ENCODE measurements at places on chromosomes 1 and 21.

DNA sequence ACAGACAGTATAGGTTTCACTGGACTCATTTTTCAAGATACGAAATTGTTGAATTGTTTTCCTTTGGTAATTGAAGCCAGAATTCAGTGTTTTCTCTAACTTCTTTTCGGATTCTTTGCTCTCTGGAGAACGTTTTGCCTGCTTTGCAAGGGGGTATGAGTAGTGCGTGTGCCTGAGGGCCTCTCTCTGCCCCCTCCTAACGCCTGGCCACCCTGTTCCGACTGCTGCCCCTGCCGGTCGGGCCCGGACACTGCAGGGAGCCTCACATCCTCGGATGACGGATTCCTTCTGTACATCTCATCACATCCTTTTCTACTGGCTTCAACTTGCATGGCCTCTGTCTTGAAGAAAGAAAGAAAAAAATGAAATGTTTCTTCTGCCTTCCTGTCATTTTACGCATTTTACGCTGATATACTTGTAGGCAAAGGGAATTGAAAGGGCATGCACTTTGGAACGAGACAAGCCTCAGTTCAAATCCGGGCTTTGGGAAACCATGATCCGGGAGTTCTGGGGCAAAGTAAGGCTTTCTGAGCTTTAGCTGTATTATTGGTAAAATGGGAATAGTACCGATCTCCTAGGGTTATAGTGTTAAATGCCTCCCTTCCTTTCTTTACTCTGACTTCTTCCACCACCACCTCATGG is 65.1 kb downstream of the DISC1 start:
- DNase-seq: no peak

GRCh38 chr1:195188821-195189220 is 1419.4 kb downstream of the KCNT2 start:
- no peak for DNase-seq

DNA sequence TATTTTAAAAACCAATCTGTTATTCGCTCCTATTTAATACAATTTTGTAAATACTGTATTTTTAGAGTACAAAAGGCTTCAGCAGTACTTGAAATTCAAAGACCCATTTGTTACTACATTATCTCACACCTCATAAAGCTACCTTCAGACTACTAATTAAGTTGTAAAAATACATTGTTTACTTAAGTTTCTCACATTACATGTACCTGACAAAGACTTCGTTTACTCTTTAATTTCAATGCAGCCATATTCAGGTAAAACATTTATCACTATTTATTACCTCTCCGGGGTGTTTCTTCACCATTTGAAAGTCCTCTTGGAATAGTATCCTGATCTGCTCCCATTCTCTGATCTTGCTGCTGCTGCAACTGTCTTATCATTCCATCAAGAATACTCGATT is 55.2 kb downstream of the BRWD1 start:
- DNase-seq: no peak

DNA sequence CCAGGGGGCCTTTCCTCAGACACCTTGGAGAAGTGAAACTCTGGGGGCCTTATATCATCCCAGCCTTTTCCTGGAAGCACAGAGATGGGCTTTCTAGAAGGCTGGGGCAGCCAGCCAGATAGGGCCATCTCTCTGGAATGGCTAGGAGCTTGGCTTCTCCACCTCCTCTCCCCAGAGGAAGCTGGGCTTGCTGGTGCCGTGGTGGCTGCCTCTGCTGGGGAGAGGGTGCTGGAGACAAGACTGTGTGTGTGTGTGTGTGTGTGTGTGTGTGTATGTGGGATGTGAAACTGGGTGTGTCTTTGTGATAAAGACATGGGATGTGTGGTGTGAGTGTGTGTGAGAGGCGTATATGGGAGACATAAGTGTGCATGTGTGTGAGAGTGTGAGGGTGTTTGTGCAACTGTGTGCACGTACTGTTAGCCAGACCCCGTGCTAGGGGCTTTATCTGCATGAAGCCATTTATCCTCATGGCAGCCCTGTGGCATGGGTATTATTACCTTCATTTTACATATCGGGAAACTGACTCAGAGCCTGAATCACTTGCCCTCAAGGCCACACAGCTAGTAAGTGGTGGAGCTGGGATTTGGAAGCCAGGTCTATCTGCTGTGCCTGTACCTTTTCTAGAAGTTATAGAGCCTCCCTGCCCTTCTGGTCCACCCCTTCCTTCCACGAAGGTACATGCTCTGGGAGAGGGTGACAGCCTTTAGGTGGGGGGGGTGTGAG is 44.2 kb downstream of the PTPRU start:
- DNase-seq: no peak

- peak; percentile 78 for DNase-seq
These were observed 240.1 kb downstream of the DISC1 start for GRCh38 chr1:231866392-231867331.

DNA sequence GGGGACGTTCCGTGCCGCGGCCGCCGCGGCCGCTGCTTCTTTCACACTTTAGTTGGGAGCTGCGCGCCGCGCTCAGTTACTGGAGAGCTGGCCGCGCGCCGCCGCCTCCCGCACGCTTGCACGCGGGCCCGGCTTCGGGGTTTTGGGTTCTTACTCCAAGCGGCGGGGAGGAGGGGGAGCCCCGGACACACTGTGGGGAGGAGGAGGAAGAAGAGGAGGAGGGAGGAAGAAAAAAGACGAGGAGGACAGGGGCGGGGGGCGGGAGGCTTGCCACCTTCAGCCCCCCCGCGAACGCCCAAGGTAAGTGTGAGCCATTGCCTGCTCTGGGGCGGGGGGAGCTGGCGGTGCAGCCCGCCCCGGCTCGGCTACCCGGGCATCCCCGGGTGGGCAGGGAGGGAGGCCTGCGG is 243 bp downstream of the C1orf21 start:
- DNase-seq: no peak
